ENCODE measurements at places on chromosomes 2 and 18.

DNA sequence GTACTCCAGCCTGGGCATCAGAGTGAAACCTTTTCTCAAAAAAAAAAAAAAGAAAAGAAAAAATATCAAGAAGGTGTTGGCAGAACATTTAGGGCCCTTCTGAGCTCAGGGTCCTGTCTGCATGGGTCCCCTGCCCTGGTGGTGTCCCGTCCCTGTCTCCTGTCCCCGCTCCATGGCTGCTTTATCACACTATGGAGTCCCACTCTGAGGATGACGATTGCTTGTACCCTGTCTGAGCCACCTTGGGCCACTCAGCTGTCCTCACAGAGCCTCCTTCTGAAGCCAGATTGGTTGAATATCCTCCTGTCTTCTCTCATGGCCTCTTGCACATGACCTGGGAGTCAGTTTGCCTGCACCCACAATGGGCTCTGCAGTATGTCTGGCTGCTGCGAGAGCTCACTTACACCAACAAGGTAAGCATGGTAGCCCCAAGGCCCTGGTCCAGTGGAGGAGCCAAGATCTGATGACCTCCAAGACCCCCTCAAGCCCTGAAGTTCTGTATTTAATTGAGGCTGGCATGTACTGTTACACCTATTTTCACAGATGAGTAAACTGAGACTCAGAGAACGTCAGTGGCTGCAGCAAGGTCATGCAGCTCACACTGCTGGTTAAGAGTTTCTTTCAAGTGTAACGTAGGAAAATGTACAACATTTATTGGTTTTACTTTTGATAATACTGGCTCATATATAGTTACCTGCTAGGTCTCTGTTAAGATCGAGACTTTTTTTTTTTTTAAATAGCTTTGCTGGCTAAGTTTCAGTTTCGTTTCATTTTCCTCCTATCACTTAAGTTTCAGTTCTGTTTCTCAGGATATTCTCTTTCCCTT is 16.9 kb upstream of the ZCCHC2 start:
- peak; percentile 62 for DNase-seq

GRCh38 chr2:64942693-64943092 is 46.5 kb upstream of the SLC1A4 start:
- no peak for DNase-seq

DNA sequence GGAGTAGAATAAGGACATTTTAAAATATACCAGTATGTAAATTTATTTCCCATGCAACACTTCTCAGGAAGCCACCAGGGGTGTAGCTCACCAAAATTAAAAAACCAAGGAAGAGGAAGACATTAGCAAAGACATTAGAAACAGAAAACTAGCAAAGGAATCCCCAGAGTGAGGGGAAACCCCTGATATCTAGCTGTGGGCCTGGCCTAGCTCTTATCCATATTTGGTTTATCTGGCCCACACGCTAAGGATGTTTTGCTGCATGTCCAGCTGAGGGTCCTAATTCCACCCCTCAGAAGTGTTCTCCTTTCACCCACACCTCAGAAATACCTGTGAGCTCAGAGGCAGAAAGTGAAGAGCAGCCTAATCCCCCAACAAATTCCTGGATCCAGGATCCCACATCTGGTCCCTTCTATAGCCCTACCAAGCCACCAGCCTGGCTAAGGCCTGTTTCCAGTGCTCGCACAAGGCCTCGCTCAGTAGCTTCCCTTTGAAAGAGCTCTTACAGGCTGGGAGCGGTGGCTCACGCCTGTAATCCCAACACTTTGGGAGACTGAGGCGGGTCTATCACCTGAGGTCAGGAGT is 17.4 kb downstream of the OSBPL1A start:
- DNase-seq = no peak

DNA sequence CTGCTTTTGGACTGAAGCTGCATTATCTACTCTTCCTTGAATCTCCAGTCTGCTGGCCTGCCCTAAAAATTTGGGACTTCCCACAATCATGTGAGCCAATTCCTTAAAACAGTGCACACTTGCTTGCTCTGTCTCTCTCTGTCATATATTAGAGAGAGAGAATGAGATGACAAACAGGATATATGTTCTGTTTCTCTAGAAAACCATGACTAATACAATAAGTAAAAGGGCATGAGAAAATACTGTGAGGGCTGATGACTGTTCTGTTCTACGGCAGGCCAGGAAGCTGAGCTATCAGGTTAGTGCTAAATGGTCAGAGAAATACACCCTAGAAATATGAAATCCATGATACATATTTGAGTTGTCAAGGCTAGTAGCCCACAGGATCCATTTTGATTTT is 1896.8 kb upstream of the CELF4 start:
- DNase-seq = no peak

GRCh38 chr2:179181002-179181401 is 83.6 kb downstream of the SESTD1 start:
- no peak for DNase-seq

GRCh38 chr2:216210701-216211540 is 101.8 kb downstream of the XRCC5 start:
- DNase-seq = no peak
